ENCODE measurements at places on chromosomes 7 and 10.

GRCh38 chr7:150923196-150923595, 54.9 kb downstream of the KCNH2 start:
- no peak for DNase-seq

DNA sequence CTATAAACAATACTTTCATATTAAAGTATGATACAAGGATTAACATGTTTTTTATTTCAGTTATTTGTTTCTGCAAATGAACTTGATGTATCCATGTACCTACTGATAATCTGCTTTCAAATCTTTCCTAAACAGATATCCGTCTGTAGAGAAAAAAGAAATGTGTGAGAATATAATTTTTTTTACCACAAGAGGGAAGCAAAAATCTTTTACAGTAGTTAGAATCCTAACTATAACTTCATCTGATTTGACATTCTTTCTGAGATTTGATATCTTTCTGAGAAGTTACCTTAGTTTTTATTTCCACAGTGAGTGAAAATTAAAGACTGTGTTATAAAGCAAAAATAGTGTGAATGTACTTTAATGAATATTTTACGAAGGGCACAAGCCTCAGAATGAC, 203.9 kb upstream of the PCLO start:
- no peak for DNase-seq

- no peak for DNase-seq
Measured at GRCh38 chr10:126904818-126905701, at the start of gene DOCK1. Gene DOCK1 (plus strand): TSS chr10:126905428. CDS start chr10:126905518, 90 bp downstream.

DNA sequence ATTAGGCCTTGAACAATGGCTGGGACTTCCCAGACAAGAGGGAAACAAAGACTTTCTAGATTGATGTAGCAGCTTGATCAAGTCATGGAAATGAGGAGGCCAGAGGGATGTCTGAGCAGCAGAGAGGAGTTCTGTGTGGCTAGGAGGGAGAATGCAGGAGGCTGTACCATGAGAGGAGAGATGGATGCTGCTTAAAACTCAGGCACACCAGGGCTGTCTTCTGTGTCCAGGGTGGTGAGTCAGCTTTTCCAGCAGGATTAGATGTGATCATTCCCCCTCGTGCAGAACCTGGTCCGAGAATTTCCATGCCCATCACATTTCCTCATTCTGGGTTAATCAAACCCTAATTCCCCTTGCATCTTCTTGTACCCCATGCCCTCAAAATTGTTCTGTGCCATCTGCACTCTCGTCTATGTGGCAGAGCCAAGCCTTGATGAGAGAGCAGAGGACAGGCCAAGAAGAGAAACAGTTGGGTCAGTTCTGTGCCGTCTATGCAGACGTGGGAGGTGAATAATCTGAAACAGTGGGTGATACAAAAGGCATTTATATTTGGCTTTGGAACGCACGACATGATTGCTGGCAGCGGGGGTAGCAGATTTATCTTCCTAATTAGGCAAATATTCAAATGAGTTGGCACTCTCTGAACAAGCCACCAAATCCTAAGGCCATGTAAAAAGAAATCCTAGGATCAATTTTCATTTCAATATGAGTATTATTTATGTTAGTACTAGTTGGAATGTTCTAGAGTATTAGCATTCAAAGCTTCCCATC, 160.7 kb downstream of the TMEM178B start:
- DNase-seq = no peak

GRCh38 chr10:125011926-125012705, 70.2 kb downstream of the ZRANB1 start:
- DNase-seq = no peak

GRCh38 chr7:44258865-44259546, 58.2 kb downstream of the YKT6 start:
- DNase-seq = no peak

DNA sequence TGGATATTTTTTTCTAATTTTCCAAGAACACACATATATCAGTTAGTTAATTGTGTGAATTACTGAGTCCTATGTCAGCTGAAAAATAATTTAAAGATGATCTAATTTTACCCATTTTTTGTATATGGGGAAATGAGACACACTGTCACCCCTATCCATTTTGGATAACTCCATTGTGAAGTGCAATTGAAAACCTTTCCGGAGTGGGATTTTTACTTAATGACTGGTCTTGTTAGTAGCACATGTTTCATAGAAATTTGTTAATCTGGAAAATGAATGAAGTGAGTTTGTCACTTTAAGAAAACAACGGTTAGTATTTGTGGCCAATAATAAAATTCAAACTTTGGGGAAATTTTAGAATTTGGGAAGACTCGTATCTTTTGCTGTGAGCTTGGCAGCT, 2.0 kb downstream of the GARS1 start:
- DNase-seq = no peak

- no peak for DNase-seq
Measured at GRCh38 chr7:155744971-155745683, 67.1 kb downstream of the SHH start.

DNA sequence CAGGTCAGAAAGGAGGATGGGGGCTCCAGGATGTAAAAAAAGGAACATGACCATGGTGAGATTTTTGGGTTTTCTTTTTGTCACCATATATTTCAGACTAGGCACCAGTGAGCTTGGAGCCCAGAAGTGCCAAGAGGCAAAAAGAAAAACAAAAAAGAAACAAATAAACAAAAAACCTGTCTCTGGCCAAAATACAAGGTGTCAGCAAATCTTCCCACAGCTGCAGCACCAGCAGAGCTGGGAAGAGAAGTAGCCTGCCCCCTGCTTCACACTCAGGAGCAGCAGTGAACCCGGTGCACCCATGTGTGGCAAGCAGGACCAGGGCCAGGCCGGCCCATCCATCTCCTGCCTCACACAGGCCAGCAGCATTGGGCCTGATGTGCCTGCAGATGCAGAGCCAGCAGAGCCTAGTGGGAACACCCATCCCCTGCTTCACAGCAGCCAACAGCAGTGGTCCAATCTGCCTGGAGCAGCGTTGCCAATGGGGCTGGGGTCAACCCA, 34.7 kb upstream of the C10orf71 start:
- no peak for DNase-seq

GRCh38 chr7:70571403-70571934, 560.5 kb upstream of the GALNT17 start:
- DNase-seq = no peak

- no peak for DNase-seq
Measured at GRCh38 chr7:83096065-83096580, 66.6 kb downstream of the PCLO start.

GRCh38 chr7:156309016-156309620, 331.5 kb upstream of the RNF32 start:
- DNase-seq = no peak

- DNase-seq = no peak
Measured at GRCh38 chr10:63605197-63605967, 84.2 kb downstream of the REEP3 start.

DNA sequence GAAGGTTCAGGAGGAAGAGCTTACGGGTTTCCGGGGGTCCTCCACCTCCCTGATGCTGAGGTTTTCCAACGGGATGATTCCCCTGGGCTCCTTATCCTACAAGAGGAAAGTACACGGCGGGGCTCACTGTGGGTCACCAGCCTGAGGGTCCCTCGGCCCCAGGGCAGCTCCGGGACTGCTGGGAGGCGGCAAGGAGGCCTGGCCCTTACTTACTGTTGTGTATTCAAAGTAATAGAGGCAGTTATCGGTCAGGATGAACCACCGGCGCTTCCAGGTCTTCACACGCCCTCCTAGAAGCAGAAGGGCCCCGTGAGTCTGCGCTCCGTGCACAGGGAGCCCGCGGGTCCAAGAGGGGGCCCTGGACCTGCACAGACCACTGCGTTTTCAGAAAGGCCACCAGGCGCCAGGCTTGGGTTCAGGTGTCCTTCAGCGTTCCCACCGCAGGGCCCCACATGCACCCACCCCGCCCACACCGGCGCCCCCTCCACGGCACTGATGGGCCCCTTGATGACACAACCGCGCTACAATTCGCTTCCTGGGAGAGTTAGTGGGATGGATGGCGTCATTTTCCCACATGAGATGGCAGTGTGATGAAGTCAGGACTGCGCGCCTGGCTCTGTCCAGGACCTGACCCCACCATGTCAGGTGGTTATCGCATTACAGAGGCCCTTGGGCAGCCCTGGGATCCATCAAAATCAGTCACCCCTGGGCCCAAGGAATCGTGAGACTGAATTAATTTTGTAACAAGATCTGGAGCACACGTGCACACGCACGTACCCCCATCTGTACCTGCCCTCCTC, 106.7 kb downstream of the CYTH3 start:
- no peak for DNase-seq

DNA sequence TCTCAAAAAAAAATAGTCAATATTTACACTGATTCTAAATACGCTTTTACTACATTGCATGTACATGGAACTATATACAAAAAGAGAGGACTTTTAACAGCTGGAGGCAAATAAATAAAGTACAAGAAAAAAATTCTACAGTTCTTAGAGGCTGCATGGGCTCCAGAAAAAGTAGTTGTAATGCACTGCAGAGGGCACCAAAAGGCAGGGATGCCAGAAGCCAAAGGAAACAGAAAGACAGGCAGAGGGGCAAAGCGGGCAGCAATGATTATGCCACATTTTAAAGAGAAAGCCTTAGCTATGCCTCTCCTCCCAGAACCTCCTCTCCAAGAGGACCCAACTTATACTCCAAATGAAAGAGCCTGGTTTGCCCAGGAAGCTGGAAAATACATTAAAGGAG, 11.6 kb upstream of the ADCK2 start:
- no peak for DNase-seq

GRCh38 chr10:14407567-14407966, 76.8 kb upstream of the FRMD4A start:
- no peak for DNase-seq
